ENCODE measurements at places on chromosomes 12 and 14.

- DNase-seq = peak; percentile 42
Observed at GRCh38 chr12:51217968-51218606, at the start of gene POU6F1. Gene POU6F1 (minus strand): TSS chr12:51218062. CDS start chr12:51206836, 11,226 bp downstream.

- DNase-seq = peak; percentile 32
Observed at GRCh38 chr12:28711421-28711820, 437.7 kb upstream of the FAR2 start.

- DNase-seq = no peak
Observed at GRCh38 chr14:79660053-79660939, 551.0 kb downstream of the DIO2 start.

GRCh38 chr12:7444076-7444475 is at the start of gene CD163L1:
Gene CD163L1 (minus strand): TSS chr12:7444153. CDS start chr12:7444127, 26 bp downstream.
- no peak for DNase-seq

- DNase-seq = no peak
Observed at GRCh38 chr12:17142856-17143255, 536.9 kb upstream of the LMO3 start.

DNA sequence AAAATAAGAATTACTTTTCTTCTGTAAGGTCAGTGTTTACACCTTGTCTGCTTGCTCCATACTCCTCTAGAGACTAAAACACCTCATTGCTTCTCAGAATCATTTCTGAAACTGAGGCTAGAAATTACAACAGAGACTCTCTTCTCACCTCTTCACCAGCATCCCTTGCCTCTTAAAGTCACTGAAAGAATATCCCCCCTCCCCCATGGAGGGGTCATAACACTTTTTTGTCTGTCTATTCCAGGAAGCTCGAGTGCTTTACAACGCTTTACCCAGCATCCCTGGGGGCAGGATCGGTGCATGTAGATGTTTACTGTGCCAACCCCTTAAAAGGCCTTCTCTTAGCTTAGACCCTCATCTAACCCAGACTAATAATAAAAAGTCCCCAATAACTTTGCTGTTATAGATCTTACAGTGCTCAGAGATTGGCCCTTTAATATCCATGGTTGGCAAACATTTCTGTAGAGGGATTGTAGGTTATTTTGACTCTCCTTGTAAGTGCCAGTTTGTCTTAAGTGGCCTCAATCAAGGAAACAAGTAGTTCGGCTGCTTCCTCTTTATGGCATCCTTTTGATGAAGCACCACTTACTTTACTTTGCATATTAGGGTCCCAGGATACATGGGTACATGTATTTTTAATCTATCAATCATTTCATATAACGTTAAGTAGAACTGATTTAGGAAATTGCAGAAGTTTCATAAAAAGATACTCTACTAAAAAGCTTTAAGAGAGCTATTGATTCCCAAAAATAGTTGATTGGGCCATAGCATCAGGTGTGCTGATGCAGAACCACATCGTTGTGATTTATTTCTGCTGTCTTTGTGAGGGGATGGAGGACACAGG is 29.3 kb downstream of the PRKCH start:
- no peak for DNase-seq

- no peak for DNase-seq
Observed at GRCh38 chr14:74568911-74569310, 43.1 kb downstream of the LTBP2 start.

- DNase-seq = no peak
Observed at GRCh38 chr12:104230304-104231095, 14.9 kb downstream of the TXNRD1 start.

GRCh38 chr14:98200601-98201000 is 1071.4 kb downstream of the BCL11B start:
- no peak for DNase-seq

DNA sequence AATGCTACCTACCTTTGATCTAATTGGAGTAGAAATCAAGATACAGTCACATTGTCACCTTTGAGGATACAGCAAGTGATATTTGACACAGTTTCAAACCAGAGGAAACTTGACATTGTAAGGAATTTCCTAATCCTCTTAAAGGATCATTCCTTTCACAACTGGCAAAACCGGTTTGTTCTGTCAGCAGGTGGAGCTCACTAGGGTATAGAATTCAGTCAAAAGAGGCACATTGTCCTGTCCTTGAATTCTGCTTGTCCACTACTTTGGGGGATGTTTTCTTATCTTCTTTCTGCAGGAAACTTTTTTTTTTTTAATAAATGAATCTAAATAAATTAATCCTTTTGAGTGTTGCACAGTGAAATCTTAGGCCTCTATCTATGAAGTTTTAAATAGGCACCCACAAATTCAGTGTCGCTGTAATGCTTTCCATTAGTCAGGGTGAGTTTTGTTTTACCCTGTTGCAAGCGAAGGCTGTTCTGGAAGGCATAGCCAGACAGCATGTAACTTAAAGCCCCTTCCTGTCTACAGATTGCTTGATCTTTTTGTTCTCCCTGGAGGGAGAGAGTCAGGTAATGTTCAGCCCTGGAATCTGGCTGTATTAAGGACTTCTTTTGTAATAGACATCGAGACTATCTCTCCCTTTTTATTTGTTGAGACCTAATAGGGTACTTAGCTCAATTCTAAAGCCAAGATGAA is 285.0 kb upstream of the RGS6 start:
- no peak for DNase-seq

DNA sequence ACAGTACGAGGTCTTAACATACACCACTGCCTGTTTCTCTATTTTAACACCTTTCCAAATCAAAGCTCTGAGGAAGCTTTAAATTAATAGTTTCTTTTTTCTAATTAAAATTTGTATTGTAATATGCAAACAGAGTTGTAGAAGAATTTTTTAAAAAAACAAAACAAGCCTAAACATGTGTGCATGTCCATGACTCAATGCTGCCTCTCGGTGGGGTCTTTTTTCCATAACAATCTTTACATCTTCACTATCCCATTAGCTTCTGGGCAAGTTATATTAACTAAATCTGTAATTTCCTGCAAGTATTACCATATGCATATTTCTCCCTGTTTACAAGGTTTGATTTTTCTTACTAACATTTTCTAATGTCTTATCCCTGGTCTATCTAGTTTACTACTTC is 143.9 kb upstream of the NAV3 start:
- DNase-seq = no peak

GRCh38 chr14:96494331-96494730 is 7.9 kb upstream of the PAPOLA start:
- DNase-seq = no peak

GRCh38 chr12:104285740-104286515 is 17.6 kb upstream of the EID3 start:
- no peak for DNase-seq

GRCh38 chr14:90627478-90627877 is 188.8 kb downstream of the TTC7B start:
- DNase-seq = no peak

DNA sequence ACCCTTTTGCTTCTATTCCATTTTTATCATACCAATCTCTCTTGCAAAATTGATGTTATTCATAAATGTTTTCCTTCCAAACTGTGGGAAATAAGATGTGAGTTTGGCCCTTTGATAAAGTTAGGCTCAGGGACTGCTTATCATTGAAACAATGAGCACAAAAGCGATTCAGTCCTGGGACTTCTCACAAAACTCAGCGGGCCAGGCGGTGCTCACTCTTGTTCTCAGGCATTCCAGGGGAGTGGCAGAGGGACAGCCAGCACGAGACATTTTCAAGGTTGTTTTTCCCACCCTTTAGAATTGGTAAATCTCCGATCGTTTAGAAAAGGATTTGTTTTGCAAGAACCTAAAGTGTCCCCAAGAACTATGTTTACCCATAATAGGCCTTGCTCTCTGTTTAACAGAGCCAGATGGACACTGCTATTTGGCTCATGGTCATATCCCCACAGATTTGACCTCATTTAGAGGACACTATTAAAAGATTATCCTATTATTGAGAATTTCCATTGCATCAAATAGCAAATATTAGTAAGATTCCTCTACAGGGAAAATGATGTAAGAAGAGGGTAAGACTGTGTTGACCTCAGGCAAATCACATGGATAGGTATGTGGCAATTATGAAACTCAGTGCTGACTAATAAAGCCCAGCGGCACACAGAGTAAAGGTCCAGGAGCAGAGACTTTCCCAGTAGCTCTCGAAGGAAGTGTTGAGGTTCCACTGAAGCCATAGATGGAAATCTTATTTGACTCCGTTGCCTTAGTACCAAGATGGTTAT is 102.7 kb upstream of the USP44 start:
- DNase-seq = no peak

DNA sequence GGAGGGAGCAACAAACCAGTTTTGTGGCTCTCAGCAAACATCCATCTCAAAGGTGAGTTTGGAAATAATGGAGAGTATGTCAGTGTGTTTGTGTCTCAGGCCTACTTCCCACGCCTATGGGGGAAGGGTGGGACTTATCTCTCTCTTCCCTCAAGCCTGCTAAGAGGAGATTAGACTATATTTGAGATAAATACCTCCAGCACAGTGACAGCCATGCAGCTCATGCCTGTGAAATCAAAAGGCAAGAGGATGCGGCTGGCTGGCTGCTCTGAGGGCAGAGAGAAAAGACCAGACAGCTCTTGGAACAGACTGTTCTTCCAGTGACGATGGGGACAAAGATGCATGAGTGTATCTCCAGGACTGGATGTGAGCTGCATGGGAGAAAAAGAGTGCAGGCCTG is 14.7 kb upstream of the POC1B start:
- no peak for DNase-seq

GRCh38 chr14:94989417-94989816 is 167.9 kb downstream of the DICER1 start:
- DNase-seq = no peak

DNA sequence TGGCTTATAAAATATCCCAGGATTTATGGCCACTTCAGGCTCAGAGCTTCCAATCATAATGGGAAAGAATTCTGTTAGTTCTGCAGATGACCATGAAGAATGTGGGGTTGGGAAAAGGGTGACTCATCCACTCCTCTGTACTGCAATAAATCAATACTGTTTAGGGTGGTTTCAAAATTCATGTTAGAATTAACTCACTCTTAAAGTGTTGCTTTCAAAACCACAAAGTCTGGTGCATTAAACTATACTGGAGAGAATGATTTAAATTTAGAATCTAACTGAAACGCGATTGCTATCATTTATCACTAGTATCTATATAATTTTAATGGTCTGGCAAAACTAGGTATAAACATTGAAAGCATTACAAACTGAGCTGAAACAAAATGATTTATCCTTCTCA is 798 bp downstream of the CCDC198 start:
- DNase-seq = no peak

DNA sequence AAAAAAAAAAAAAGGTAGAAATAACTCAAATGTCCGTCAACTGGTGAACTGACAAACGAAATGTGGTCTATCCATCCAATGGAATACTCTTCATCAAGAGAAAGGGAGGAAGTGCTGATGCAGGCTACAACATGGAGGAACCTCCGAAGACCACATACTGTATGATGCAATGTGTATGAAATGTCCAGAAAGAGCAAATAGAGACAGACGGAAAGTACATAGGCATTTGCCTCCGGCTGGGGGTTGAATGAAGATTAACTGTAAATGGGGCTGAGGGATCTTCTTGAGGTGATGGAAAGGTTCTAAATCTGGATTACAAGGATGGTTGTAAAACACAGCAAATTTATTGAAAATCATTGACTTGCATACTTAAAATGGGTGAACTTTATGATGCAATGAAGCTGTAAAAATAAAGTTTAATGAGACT is 35.4 kb downstream of the DLK1 start:
- DNase-seq = no peak

- no peak for DNase-seq
Observed at GRCh38 chr12:4979737-4980136, 63.9 kb upstream of the KCNA5 start.

DNA sequence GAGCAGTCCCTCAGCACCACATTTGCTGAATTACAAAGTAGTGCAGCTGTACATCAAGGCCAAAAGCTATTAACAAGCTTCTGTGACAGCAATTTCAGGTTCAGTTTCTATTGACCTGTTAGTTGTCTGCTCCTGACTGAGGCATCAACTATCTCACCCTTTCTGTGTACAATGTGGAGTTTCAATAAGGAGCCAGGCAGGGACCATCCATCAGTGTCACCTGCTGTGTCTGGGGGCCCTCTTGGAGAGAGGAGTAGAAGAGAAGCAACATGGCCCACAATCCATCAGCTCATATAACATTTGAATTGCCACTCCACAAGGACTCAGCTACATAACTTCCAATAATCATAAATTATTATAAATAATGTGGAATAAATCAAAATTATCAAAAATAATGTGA is 72.3 kb upstream of the CCDC196 start:
- DNase-seq = no peak

DNA sequence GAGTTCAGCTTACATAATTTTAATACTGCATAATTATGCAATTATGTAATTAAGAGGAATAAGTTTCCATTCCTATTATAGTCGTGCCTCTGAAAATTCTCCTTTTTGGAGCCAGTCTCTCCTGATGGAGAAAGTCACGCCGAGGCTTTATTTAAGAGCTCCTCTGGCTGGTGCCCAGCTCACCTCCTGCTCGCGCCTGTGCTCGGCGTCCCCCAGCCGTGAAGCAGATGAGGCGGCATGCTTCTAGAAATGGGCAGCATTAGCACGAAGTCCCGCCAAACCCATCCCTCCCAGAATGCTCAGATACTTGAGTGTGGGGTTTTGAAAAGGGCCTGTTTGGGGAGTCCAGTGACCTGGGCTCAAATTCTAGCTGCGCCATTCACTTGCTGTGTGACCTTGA is 153.0 kb downstream of the PHETA1 start:
- DNase-seq = no peak

DNA sequence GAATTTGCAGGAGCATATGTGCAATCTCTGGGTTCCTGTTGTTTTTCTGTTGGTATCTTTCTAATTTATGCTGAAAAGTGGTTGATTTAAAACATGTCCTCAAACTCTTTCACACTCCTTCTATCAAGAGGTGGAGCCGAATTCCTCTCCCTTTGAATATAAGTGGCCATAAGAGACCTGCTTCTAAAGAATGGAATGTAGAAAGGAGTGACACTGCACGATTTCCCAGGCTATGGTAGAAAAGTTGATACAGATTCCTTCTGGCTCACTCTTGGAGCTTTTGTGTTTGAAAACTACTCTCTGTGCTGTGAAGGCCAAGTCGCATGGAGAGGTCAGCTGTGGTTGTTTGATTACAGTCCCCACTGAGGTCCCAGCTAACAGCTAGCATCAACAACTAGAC is 613.2 kb downstream of the ETNK1 start:
- no peak for DNase-seq

GRCh38 chr12:51941604-51942003 is 9.9 kb upstream of the ACVR1B start:
- DNase-seq = no peak

- no peak for DNase-seq
Observed at GRCh38 chr12:52007982-52008510, 1.3 kb downstream of the TAMALIN start.

- no peak for DNase-seq
Observed at GRCh38 chr12:99054601-99055128, 409.6 kb downstream of the APAF1 start.

GRCh38 chr14:97253756-97254155 is 456.6 kb downstream of the VRK1 start:
- DNase-seq = no peak

GRCh38 chr14:49310298-49310697 is 275.9 kb downstream of the RPS29 start:
- no peak for DNase-seq

DNA sequence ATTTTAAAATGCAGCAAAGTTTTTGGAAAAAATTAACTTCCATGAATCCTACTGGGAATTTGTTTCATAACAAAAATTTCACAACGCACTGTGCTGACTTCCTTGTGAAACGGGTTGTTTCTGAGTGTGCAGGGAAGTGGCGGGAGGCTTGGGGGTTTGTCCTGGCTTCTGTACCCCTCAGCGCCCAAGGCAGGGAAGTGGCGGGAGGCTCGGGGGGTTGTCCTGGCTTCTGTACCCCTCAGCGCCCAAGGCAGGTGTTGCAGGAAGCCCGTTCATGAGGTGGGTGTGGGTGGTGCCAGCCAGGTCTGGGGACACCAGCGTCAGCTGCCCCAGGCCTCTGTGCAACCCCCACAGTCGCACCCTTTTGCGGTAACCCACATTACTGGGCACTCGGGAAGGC is 25.1 kb downstream of the ADGRD1 start:
- no peak for DNase-seq

Data from HFF-Myc (cell line).